ENCODE measurements at places on chromosomes 11 and 22.

DNA sequence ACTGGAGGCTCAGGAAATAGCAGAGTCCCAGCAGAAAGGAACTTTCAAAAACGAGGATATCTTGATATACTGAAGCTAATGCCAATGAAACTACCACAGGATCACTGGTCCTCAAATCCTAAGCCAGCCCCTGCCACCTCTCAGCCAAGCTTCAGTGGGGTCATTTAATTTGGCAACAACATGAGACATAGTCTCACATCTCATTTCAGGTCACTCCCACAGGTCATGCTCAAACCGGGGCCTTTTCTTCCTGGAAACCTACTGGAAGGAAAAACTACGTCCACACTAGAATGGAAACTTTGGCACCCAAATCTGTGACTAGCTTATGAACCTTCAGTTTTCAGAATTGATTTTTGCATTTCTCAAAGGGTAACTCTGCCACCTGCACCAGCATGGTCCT is 61.9 kb upstream of the CYP2D6 start:
- no peak for DNase-seq

- no peak for DNase-seq
These were observed 559 bp downstream of the ELFN2 start for GRCh38 chr22:37426706-37427134.

GRCh38 chr11:12991426-12991825 is 17.7 kb upstream of the RASSF10 start:
- DNase-seq, result no peak

DNA sequence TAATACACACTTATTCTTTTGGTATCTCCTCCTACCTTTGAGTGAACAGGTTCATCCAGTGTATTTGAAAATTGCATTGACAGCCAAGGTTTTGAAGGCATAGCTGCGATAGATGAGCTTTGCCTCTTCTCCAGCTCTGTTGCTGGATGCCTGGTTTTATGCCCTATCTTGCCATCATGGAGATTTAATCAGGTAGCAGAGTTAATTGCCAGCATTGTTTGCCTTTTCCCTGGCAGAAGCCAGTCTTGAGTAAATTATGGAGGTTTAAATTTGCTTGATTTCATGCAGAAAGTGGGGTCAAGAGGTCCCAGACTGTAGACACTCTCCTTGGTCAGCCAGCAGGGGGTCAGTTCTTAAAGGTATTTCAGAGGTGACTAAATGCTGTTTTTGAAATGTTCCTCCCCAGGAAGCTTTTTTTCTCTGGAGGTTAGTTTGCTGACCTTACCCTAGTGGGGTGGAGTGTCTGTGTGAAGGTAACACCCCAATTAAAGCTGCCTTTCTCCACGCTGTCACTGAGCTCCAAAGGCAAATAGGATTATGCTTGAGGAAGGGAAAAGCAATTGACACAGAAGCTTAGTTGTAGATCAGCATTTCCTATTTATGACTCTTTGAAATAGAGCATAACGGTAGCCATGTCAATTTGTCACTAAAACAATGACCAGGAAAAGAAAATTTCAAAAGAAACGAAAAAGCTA is 96.0 kb downstream of the EXT2 start:
- DNase-seq, result peak; percentile 37

- no peak for DNase-seq
These were observed 682 bp downstream of the ATM start for GRCh38 chr11:108223348-108224149.

DNA sequence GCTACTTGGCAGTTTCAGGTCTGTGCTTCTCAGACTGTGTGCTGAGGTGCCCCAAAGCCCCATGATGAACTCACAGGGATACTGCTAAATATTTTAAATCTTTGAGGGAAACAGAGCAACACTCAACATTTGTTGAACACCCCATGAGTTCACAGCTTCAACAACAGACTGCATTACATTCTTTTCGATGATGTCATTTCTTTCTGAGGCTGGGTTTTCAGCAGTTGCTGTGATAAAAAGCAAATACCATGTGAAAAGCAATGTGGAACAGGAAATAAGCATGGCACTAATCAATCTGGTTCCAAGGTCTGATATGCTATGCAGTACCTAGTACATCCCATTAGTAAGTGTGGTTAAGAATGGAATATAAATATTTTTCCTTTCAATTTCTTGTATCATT is 82.7 kb downstream of the RPL27A start:
- DNase-seq, result no peak

DNA sequence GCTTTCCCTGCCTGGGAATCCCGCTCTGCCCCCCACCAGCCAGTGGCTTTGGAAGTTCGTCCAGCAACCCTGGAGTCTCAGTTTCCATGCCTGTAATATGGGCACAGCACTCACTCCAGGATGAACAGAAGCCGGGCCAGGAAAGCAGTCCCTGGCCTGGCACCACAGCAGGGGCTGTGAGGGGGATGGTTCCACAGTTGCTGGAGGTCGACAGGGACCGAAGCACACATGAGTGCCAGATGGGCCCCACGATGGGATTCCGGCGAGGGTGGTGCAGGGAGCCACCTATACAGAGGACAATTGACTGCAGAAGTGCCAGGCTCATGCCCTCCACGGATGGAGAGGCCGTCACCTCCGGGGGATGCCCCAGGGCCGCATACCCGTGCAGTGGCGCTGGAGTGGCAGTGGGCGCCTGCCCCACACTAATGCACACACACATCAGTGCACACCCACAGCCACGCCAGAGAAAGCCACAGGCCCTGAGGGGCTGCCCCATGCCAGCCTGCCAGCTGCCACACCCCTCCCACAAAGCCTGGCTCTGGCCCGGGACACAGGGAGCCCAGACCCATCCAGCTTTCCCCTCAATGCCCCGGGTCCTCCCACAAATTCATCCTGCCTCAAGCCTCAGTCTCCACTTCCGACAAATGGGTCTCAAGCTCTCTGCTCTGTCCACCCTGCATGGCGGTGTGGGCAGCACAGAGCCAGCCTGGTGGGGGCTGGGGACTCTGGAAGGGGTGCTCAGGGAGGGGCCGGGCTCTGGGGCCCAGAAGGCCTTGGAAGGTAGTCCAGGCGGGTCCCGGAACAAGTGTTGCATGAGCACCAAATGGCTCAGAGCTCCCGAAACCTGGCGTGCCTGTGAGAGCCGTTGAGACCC is 9.7 kb downstream of the ASCL2 start:
- DNase-seq, result no peak
